ENCODE measurements at places on chromosomes 13 and 19.

- no peak for DNase-seq
Observed at GRCh38 chr19:33379151-33379829, 5.8 kb downstream of the CEBPG start.

DNA sequence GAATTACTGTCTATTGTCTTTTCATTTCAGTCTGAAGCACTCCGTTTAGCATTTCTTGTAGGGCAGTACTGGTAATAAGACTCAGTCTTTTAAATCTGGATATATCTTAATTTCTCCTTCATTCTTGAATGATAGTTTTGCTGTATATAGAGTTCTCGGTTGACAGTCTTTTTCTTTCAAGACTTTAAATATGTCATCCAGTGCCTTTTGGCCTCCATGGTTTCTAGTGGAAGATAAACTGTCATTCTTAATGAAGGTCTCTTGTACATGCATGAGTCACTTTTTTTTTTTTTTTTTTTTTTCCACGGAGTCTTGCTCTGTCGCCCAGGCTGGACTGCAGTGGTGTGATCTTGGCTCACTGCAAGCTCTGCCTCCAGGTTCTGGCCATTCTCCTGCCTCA lies 27.2 kb upstream of the ZDHHC20 start:
- no peak for DNase-seq

DNA sequence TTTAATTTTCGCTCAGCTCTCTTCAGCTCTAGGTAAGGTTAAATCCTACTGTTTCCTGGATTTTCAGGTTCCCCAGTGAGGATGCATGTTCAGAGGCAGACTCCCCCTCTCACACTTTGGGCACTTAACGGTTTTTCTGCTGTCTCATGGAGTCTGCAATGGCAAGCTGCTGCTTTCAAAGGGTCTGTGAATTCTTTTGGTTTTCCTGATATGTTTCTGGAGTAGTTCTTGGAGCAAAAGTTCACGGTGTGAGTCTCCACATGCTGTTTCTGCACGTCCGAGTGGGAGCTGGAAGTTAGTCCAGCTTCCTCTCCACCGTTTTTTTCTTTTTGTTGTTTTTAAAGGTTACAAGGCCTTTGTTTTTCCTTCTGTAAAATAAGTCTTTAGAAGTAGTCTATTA lies 35.4 kb downstream of the DNAJC15 start:
- no peak for DNase-seq

DNA sequence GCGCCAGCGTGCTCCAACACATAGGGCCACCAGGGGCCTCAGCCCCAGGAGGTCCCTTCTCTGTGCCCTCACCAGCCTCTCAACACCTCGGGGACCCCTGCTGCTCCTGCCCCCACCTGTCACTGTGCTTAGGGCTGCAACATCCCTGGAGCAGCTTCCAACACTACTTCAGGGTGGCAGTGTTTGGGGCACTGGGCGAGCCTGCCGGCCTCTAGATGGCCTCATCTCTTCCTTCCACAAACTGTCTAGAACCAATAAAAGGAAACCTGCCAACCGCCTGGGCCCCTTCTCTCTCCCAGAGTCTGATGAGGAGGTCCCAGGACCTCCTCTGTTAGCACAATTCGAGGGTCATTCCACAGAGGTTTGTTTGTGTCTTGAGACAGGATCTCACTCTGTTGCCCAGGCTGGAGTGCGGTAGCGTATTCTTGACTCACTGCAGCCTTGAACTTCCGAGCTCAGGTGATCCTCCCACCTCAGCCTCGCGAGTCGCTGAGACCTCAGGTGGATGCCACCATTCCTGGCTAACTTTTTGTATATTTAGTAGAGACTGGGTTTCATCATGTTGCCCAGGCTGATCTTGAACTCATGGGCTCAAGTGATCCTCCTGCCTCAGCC lies 10.1 kb upstream of the SHD start:
- DNase-seq, result no peak

DNA sequence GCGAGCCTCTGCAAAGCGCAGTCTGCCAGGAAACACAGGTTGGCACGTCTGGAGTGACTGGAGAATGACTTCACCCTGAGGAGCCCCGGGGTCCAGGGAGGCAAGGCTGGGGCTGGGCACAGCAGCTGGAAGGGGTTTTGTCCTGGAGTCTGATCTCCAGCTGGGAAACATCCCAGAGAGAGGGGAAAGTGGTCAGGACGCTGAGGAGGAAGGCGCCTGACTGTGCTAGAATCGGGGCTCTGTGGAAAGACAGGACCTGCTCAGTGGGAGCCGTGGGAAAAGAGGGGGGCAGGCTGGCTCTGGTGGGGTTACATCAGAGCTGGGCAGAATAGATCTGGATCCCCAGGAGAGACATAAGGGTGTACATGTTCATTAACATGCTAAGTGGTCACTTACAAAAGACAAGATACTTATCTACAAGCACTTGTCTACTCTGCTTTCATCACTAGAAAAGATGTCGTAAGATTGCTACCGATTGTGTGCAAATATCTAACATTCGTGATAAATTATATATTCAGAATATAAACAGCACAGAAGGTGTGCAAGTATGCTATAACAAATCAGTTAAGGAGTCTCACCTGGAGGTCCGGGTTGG lies 106.6 kb downstream of the COL4A1 start:
- no peak for DNase-seq

DNA sequence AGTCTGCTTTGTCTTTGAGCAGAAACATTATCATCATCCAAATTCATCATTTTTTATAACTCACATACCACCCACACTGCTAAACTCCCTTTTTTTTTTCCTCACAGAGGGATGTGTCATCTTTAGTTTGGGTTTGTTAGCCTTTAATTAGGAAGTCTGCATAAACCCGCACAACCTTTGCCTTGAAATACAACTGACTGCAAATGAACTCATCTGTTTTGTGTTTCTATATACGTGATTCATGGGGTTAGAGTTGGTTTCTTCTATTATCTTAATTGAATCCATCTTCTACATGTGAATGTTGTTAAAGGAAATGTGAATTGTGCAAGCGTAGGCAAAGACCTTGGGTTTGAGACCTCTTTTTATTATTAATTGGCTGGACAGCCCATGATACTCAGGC lies 102.7 kb downstream of the SLAIN1 start:
- DNase-seq, result no peak

- no peak for DNase-seq
Observed at GRCh38 chr13:103961784-103962183, 895.6 kb upstream of the SLC10A2 start.

GRCh38 chr13:45809801-45810394 lies 41.7 kb downstream of the SIAH3 start:
- DNase-seq, result no peak

- DNase-seq, result no peak
Observed at GRCh38 chr13:80550971-80551441, 210.1 kb upstream of the SPRY2 start.

GRCh38 chr13:110103534-110103933 lies 203.4 kb downstream of the COL4A1 start:
- no peak for DNase-seq

GRCh38 chr13:72004246-72004645 lies 137.2 kb upstream of the DACH1 start:
- DNase-seq, result no peak

DNA sequence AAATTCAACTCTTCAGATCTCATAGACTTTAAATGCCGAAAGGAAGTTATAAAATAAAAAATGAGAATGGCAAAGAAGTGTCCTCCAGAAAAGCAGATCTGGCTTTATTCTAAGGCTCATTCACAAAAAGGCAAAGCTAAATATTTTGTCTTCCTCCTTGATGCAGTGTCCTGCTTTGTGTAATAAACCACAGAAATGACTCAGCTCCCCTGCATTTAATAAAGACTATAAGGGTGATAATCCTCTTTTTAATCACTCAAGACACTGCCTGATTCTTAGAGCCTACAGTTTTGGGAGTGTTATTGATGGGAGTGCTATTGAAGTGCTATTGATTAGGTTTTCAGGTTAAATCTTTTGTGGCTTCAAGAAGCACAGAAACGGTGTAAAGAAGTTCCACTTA lies 482.0 kb downstream of the PCDH20 start:
- no peak for DNase-seq

DNA sequence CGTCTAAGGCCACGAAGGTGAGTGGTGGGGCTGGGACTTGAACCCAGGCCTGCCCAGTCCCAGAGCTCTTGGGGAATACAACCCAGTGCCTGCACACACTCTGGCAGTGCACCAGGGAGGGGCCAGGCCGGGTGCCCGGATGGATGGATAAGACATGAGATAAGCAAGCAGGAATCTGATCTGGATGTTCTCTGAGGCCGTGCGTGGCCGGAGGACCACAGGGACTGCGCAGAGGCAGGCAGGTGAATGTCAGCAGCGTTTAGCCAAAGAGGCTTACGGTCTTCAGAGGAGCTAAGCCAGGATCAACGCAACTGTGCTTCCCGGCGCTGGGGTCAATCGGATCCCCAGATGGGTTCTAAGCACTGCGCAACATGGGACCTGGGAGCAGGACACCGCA lies 1.5 kb downstream of the ZNF787 start:
- no peak for DNase-seq

GRCh38 chr19:46206176-46206575 lies 23.4 kb upstream of the IGFL1 start:
- DNase-seq, result no peak

- no peak for DNase-seq
Observed at GRCh38 chr13:44669534-44669933, 93.4 kb upstream of the TSC22D1 start.

DNA sequence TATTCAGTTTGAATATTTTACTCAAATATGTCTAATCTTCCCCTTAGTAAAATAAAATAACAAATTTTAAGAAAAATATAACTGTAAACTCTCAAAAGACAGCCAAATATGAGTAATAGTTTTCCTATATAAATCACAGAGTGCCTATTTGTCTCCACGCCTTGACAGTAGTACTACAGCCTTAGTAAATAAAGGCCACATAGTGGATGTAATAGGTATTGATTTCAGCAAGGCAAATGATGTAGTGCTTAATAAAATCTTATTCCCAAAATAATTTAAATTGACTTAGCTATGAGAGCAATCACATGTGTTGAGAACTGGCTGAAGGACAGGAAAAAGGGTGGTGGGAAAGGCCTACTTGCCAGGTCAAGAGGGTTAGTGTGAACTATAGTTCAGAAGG lies 747.2 kb downstream of the OLFM4 start:
- DNase-seq, result no peak

GRCh38 chr19:19530423-19530804 lies 1.7 kb downstream of the YJEFN3 start:
- DNase-seq, result no peak

Data from stimulated activated CD8-positive, alpha-beta memory T cell treated with anti-CD3 and anti-CD28 coated beads, Interleukin-2, amount 100 ng/mL, for 1 hour (primary cell).